ENCODE measurements at places on chromosomes 4 and X. TPM values are rescaled to one million over a fixed set of nuclear protein-coding genes. Genes with fewer than 3 reads are reported as not detected.

Gene PAK3
- 2.2 TPM for total RNA-seq

Gene DGAT2L6
- total RNA-seq: not detected

Gene ZNF711
- 6.1 TPM for total RNA-seq

Gene BMPR1B
- total RNA-seq: 0.74 TPM

Gene TBC1D1
- total RNA-seq: 48.7 TPM

Gene PDCL2
- not detected for total RNA-seq

Gene TMEM31
- total RNA-seq: not detected

Gene MAOB
- not detected for total RNA-seq

Gene TRAPPC2
- total RNA-seq: 12.1 TPM

Gene FAM53A
- total RNA-seq: 1.4 TPM

Gene LIMCH1
- total RNA-seq: 151 TPM

Gene RADX
- 7.6 TPM for total RNA-seq

Gene ABCG2
- 1.8 TPM for total RNA-seq

Gene TRIM60
- total RNA-seq: not detected

Gene IGSF1
- 0.14 TPM for total RNA-seq
